Panc1 (cell line): ENCODE measurements at places on chromosomes 1 and 21.

- DNase-seq = no peak
These were observed 19.0 kb downstream of the MPZ start for GRCh38 chr1:161290779-161291178.

GRCh38 chr1:58003059-58003458, 543.5 kb downstream of the OMA1 start:
- no peak for DNase-seq

DNA sequence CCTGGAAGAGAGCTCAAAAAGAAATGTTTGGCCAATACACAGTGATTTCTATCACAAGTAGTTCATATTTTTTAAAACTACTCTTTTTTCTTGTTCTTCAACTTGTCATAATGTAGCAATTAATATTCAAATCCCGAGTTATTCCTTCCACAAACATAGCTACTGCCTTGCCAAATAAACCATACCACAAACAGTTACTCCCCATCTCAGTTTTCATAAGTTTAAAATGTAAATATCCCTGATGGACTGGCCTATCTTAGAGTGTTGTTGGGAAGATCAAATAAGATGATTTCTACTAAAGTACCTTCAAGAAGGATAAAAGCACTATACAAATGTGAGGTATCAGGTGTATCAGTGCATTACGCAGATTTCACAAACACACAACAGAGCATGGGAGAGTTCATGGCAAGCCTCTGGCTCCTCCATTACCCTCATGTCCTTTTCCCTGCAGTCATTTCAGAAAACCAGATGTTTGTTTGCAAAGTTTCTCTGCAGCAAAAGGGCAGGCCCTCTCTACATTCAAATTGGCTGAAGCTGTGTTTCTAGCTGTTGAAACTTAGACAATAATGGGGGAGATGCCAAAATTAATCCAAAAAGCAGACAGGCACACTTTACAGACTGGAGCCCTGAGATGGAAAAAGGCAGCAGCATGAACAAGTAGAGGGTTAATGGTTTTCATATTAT, 16.1 kb downstream of the WLS start:
- DNase-seq = no peak

DNA sequence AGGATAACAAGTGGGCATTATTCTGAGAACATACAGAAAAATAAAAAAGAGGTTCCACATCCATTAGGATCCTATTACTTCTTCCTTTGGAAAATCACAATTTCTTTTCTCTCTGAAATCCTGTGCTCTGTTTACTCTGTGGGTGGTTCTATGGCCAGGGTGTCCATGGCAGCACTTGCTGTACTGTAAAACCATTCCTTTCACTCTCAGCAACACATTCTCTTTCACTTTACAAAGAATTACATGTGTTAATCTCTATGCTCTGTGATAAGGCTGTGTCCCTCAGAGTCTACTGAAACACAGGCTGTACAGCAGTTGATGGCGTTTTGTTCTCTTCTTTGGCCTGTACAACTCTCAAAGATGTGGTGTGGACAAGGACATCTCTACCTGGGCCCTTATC, 524.1 kb downstream of the PTBP2 start:
- DNase-seq = no peak

DNA sequence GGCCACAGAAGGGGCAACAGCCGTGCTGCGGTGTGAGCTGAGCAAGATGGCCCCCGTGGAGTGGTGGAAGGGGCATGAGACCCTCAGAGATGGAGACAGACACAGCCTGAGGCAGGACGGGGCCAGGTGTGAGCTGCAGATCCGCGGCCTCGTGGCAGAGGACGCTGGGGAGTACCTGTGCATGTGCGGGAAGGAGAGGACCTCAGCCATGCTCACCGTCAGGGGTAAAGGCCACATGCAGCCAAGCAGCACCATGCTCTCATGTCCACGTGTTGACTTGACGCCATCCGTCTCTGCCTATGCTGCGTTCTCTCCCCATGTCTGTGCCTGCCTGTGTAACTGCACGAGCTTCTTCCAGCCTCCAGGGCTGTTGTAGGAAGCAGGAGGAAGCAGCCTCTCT, 85.5 kb downstream of the OBSCN start:
- no peak for DNase-seq

GRCh38 chr1:24127801-24128363, 15.1 kb downstream of the IL22RA1 start:
- no peak for DNase-seq

- DNase-seq = peak; percentile 51
These were observed 8.6 kb upstream of the ATP5PO start for GRCh38 chr21:33924079-33924765.

GRCh38 chr1:198156745-198157240, at the start of gene NEK7:
TSS of gene NEK7 (plus strand) at chr1:198156998. CDS start at chr1:198232581, 75,583 bp downstream.
- DNase-seq = peak; percentile 27

DNA sequence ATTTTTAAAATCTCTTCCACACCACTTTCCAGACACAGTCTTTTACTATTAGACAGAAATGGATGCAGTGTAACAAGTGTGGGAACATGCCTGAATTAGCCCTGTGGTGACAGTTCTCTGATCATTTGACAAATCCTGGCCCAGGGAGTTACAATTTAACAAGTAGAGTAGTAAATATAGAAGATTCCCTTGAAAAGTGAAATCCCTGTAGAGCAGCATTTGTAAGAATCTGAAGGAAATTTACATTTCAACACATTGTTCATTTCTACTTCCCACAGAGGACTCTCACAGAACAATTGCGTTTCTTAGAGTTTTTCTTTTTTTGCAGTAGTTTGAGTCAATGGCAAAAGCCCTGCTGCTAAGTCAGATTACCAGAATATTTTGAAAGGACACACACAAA, 458.3 kb upstream of the BRINP3 start:
- DNase-seq = no peak
